ENCODE measurements at places on chromosomes 12 and 14.

DNA sequence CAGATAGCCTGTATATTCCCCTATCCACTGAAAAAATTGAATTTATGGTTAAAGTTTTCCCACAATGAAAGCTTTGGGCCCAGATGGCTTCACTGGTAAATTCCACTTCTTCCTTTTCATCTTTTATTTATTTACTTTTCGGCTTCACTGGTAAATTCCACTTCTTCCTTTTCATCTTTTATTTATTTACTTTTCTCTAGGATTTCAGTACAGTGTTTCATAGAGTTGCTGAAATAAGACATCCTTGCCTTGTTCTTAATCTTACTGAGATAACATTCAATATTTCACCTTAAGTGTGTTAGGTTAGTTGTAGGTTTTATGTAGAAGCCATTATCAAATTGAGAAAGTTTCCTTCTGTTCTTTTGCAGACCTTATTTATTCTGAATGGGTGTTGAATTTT, 18.9 kb upstream of the KLRG1 start:
- no peak for DNase-seq

DNA sequence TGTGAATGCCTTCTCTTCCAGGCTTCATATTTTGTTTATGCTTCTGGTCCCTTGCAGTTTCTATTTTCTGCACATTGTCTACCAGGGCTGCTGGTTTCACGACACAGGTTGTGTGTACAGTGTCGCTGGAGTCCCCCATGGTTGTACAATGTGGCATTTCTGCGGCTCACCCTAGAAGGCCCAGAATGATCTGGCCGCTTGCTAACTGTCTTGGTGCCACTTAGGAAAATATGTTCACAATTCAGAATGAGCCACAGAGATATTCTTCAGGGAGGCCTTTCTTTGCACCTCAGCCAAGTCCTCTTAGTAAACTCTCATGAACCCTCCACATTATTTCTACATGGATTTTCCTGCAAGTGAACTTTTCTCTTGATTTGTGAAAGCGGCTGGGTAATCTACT, 195.4 kb downstream of the SUDS3 start:
- DNase-seq, result no peak

- DNase-seq, result no peak
These were observed 105.6 kb downstream of the KSR2 start for GRCh38 chr12:117863002-117863709.

DNA sequence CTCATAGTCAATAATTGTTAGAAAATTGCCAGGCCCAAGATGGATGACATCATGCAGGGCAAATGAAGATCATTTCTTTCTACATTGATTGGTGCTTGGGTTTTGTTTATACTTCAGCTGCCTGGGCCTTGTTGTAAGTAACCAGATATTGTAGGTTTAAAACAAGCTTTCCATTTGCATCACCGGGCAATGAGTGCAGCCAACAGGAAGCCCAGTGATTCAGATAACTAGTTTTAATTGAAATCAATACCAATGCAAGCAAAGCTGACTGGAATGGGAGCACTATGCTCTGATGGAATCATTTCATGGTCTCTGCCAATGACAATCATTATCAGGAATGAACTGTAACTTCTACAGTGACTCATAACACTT, 279.3 kb downstream of the DUSP6 start:
- DNase-seq, result peak; percentile 45

- DNase-seq, result no peak
These were observed 51.2 kb downstream of the FIGNL2 start for GRCh38 chr12:51797301-51797700.

- DNase-seq, result no peak
These were observed 91.9 kb downstream of the RAD52 start for GRCh38 chr12:857611-858010.

DNA sequence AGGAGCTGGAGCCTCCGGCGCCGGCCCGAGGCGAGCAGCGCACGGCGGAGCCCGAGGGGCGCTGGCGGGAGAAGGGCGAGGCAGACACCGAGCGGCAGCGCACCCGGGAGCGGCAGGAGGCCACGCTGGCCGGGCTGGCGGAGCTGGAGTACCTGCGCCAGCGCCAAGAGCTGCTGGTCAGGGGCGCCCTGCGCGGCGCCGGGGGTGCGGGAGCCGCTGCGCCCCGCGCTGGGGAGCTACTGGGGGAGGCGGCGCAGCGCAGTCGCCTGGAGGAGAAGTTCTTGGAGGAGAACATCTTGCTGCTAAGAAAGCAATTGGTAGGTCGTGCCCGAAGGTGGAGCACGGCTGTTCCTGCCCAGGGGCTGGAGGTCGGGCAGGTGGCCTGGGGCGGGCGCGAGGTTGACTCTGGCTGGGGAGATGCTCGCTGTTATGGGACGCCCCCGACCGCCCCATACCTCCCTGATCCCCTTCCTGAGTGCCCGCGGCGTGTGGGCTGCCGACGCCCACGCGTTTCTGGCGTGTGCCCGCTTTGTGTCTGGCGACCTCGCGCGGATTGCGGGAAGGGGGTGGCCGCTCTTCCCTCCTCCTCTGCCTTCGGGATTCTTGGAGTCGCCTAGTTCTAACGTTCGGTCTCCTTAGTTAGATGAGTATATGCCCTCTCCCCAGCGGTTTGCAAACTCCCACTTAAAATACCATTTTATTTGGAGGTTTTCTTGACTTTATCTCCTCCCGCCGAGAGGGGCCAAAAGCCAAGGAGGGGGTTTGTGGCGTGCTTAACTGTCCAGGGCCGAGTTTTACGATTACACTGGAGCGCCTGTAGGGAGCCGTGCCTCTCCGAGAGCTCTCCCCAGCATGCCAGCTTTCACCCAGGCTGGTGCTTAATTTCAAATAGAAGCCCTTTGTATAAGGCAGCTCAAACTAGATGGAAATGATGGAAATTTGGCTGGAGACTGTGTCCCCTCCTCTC, 752 bp downstream of the DACT1 start:
- peak; percentile 75 for DNase-seq

GRCh38 chr12:94261119-94261518, 112.7 kb downstream of the PLXNC1 start:
- DNase-seq, result peak; percentile 89

- DNase-seq, result no peak
These were observed 261.2 kb downstream of the EGLN3 start for GRCh38 chr14:33689680-33690079.

- peak; percentile 93 for DNase-seq
These were observed 19.9 kb upstream of the MSI1 start for GRCh38 chr12:120388691-120389481.

DNA sequence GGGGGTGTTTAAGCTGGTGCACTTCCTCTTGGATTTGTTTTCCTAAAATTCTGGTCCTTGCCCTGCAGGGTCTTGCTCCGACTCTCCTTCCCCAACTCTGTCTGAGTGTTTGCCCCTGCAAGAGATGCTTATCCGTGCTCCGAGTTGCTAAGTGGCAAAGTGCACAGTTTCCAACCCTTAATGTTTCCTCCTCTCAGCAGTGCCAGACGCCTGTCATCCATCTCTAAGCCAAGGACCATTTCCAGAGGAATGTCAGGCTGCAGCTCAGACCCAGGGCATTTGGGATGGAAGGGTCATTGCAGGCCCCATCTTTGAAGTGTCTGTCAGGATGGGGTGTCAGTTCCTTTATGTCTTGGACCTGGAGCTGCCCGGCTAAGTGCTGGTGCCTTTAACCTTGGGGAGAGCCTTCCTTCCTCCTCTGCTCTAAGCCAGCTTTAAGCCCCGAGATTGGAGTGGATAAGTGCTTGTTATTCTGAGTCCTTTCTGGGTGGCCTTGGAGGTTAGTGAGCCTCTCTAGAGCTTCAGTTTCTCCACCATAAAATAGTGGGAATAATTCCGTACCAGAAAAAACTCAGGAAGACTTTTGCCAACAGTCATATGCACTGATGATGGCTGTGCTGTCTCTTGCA, 15.0 kb downstream of the WNT5B start:
- DNase-seq, result no peak

- peak; percentile 14 for DNase-seq
These were observed 14.2 kb downstream of the FAM161B start for GRCh38 chr14:73935666-73936065.

DNA sequence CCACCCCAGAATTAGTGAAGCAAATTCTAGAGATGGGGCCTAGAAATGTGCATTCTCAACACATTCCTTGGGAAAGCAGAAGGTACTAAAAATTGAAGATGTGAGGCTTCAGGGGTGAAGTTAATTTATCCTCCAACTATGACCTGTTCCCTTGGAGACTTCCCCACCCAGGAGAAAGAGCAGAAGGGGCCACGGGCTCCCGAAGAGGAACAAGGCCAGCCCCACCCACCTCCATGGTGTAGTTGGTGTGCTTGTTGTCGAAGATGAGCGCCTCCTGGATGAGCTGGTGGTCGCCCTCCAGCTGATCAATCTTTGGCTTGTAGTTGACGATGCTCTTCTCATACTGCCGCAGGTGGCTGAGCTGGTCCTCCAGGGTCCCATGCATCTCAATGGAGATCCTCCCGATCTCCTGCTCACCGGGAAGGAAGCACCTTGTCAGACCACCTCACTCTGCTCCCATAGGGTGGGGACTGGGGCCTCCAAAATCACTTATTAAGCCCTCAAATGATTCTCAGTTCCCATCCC, 87.8 kb upstream of the ZFP36L1 start:
- DNase-seq, result no peak

DNA sequence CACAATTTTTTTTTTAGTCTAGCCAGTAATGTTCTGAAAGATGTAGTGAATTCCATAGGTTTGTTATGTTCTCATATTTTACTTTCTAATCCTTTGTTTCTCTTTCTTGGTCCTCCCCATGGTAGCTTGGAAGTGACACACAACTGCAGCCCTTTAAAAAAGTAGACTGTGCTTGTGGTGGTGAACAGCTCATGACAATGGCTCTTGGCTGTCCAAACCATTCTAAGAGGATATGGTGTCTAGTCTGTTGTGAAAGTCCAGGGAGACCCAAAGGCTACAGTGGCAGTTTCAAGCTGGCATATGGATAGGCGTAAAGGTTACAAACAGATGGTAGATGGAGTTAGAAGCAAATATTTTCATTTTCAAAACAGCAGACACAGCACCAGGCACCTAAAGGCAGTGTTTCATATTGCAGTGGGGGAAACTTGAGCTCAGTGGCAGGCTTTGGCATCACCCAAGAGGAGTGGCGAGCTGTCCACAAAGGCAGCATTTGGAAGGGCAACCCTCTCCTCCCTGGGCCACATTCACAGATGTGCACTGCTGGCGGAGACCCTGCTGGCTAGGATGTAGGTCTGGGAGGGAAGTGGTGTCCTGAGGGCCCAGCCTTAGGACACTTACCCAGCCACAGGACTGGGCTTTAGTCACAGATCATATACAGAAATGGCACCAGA, 102.1 kb downstream of the DYRK2 start:
- no peak for DNase-seq

DNA sequence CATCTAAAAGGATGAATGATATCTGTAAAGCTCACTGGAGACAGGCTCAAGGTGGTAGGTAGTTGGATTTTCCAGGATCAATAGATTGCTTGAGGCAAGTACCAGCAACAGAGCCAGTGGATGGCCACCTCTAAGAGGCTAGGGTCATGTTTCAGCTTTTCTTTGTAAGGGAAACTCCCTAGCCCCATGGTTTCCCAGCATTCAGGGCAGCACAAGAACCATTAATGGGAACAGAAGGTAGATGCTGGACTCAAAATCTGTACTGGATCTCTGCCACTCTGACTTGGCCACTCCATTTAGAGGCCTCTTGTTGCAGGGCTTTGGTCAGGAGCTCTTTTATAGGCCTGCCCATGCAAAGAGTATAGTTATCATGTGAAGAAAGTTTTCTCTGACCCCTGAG, 76.1 kb upstream of the DYRK2 start:
- no peak for DNase-seq

DNA sequence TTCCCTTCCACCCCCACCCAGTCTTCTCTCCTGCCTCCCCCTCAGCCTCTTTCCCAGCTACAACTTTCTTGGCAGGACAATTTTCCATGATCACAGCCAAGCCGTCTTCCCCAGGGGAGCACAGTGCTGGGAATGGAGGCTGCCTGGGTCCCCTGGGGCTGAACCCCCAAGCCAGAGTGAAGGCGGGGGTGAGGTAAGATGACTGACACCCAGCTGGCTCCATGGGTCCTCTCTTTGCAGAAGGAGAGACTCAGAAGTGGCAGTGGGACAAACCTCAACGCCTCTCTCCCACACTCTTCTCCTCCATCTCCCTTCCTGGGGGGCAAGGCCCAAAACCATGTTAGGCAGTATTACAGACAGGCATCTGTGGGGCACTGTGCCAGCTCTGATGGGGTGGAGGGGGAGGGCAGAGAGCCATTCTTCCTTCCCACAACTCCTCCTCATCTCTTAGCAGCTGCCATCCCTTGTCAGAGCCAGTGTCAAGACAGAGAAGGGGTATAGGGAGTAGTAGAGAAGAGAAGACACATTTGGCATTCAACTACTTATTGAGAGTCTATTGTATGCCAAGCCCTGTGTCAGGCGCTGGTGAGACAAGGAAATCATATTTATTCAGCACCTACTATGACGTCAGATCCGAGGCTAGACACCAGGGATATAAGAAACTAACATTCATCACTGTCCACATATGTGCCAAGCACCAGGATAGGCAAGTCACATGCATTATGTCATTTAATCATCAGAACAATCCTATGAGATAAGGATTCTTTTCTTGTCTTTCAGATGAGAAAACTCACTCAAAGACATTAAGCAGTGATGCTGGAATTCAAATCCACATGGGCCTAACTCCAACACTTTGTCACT, 3.6 kb downstream of the ITGA7 start:
- DNase-seq, result peak; percentile 48

DNA sequence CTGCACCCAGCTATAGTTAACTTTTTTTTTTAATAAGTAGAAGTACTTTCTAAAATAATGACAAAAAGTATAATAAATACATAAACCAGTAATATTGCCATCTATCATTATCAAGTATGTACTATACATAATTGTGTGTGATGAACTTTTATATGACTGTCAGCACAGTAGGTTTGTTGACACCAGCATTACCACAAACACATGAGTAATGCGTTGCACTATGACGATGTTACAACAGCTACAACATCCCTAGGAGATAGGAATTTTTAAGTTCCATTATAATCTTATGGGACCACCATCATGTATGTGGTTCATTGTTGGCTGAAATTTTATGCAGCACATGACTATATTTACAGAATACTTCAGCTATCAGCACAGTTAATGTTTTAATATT, 62.9 kb upstream of the VSX2 start:
- DNase-seq, result no peak

- no peak for DNase-seq
These were observed 307.2 kb downstream of the ATP23 start for GRCh38 chr12:58248599-58248998.

- DNase-seq, result no peak
These were observed 37.9 kb upstream of the TBX5 start for GRCh38 chr12:114443607-114444421.

GRCh38 chr14:93045211-93045674, 70.5 kb downstream of the ITPK1 start:
- DNase-seq, result peak; percentile 80

DNA sequence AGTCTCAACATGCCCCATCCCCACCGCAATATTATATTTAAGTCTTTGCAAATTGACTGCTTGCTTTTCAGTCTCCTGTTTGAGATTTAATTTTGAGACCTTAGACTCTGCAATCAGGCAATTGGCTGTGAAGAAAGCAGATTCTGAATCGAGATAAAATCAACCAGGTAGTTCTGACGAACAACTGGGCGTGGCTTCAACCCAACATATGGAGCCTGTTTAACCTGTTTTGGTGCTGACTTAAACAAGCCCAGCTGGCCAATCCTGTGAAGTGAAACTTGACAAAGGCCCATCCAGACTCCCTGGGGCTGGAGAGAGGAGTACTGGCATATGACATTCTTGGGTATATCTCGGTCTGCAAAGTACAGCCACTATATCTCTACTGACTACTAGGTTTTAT, 9.8 kb upstream of the CIPC start:
- peak; percentile 66 for DNase-seq

GRCh38 chr14:61574514-61574807, 120.9 kb upstream of the HIF1A start:
- DNase-seq, result peak; percentile 95

GRCh38 chr14:68674538-68675232, 118.2 kb downstream of the ZFP36L1 start:
- DNase-seq, result no peak

- peak; percentile 35 for DNase-seq
These were observed 40.8 kb downstream of the TGFB3 start for GRCh38 chr14:75941030-75941429.

Data from eye (tissue), 1 donor.